K562 (cell line): ENCODE measurements at places on chromosomes 5 and 9.

DNA sequence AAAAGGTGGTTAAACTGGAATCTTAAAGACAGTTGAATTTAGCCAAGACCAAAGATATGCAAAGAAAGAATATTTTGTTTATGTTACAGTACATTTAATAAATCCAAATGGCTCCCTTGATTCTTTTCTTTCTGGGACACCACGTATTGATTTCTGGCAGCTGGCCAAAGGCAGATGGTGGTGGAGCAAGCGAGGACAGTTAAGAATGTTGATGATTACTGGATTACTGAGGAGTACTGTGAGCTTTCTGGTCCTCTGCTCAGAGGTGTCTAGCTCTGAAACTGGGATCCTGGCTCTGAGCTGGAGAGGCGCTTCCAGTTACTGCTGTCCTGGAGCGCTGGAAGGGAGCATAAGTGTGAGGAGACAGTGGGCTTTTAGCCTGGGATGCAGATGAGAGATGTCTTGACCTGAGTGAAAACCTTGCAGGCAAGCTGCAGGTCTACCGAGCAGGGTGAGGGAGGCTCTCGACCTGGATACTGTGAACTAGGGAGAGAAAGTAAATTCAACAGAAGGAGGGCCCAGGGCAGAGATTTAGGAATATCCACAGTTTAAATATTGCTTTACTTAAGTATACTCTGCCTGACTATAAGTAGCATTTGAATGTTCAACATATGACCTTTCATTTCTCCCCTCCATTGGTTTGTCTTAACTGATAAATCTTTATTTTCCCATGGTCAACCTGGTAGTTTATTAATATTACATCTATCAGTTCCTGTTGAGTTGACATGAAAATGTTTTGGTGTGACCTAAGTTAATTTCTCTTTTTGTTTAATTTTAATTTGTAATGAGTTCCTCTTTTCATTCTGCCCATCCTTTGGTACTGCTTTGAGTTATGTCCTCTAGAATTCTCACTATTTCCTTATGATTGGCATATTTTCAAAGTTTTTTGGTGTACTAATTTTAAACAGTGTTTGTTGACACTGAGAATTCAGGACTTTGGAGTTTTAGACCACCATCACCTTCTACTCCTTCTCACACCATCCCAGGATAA, 3.7 kb downstream of the SYK start:
- DNase-seq, result no peak

- no peak for DNase-seq
Observed at GRCh38 chr9:35108461-35108860, 5.5 kb upstream of the STOML2 start.

DNA sequence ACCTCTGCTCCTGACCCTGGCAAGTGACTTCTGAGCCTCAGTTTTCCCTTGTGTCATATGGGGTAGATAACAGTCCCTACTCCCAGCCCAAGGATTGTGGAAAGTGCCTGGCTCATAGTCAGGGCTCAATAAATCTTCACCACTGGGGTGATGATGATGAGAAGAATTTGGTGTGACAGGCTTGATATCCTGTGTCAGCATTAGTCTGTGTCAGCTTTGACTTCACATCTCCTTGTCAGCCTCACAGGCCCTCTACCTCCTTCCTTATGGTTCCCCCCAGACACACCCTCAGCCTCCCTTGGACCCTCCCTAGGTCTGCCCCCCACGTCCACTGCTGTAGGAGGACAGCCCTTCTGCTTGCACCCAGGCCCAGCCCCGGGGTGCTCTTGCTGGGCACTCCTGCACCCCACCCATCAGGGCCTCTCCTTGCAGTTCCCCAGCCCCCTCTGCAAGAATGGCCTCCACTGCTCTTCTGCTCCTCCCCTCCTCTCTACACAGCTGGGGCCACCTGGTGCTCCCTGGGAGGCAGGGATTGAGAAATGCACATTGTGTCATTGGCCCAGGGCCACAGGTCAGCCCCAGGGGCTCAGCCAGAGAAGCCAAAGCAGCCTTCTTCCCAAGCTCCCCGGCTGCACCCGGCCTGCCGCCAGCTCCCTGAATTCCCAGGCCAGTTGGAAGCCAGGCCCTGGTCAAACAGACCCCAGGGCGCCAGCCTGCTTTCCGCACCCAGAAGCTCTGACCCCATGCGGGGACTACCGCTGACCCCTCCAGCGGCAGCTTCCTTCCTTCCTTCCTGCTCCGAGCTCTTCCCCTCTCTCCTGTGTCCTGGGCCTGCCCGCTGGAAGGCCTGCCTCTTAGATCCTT, 7.7 kb downstream of the FGFR4 start:
- DNase-seq, result no peak

- DNase-seq, result no peak
Observed at GRCh38 chr9:128765499-128765898, 6.2 kb downstream of the ZER1 start.

- no peak for DNase-seq
Observed at GRCh38 chr5:75277463-75277862, 40.8 kb upstream of the ANKRD31 start.

DNA sequence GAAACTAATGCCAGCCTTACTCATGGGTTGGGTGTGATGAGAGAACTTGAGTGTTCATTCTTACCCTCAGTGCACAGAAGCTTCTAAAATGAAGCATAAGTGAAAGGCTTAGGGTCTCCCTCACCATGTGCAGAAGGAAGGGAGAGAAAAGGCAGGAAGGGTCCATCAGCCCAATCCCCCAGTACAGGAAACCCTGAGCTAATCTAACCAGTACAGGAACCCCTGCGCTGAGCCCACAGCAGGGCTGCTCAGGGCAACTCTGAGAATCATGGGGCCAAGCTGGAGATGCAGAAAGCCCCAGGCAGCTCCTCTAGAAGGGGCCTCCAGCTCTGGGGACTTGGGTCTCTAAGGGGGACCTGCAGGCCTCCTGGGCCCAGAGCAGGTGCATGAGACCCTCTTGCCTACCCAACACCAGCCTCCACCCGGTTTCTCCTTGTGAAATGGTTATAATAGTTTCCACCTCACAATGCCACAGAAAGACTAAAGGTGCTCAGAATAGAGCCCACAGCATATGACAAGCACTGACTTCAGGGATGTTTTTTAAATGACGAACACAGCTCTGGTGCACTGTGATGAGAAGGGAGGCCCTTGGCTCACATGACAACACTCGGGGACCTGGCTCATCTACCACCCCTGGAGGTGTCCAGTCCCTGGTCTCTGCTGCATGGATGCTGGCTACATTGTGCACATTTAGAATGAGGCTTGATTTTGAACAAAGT, 190.1 kb downstream of the ACTL7B start:
- no peak for DNase-seq

DNA sequence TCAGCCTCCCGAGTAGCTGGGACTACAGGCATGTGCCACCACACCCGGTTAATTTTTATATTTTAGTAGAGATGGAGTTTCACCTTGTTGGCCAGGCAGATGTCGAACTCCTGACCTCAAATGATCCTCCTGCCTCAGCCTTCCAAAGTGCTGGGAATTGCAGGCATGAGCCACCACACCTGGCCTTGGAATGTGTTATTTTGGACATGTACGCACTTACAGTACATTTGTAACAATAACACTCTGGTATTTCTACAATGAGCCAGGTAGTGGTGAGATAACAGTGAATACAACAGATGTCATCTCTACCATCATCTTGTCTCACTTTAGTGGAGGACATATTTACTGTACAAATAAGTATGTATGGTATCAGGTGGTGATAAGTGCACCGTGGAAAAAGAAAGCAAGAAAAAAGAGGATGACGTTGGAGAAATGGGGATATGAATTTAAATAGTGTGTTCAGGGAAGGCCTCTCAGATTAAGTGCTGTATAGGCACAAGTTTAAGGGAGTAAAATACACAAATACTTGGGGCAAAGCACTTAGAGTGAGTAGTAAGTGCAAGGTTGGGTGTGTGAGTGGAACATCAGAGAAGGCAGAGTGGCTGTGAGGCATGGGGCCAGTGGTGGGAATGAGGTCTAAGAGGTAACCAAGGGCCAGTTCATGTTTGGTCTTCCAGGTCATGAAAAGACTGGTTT, 100.1 kb downstream of the CDC42SE2 start:
- DNase-seq, result no peak

GRCh38 chr5:120644516-120644915, 180.4 kb downstream of the PRR16 start:
- DNase-seq, result no peak

- DNase-seq, result peak; percentile 84
Observed at GRCh38 chr5:171953860-171954701, 52.4 kb downstream of the FBXW11 start.

DNA sequence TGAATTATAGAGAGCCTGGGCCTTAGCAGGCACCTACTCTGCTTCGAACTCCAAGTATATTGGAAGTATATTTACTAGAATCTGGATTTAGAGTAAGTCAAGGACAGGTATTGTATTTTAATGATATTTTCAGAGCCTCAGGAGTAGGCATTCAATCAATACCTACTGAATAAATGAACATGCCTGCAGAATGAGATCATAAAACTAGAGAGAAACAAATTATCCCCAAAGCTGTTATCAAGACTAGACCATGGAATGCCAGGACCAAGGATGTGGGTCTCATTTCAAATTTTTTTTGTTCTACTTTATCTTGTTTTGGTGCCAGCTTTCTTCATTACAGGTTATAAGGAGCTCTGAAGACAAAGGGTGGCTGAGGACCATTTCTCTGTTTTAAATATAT, 66.0 kb downstream of the GDNF start:
- DNase-seq, result no peak

GRCh38 chr5:73317523-73317922, 131.1 kb downstream of the FOXD1 start:
- DNase-seq, result no peak

DNA sequence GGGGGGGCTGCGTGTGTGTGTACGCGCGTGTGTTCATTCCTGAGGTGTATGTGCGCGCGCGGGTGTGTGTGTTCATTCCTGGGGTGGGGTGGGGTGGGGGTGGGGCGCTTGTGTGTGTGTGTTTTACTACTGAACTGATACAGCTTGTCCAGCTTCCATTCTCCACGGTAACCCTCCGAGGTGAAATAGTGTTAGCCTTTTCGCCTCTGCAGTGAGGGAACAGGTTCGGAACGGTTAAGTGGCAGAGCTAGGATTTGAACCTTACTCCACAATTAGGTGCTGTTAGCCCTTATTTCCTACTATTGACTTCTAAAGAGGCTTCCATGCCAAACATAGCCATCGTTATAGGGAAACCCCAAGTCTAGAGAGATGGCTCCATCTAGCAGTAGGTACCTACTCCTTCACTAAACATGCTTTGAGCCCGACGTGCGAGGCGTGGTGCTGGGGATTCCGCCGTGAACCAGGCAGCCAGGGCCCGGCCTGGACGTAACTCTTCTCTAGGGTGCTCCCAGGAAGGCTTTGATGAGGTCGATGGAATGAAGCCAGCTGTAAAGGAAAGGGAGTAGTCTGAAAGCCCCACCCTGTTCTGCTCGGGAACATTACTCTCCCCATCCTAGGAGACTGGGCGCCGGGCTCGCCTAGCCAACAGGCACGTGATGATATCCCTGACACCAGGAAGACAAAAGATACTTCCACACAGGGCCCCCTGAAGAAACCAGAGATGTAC, 782 bp upstream of the SKP1 start:
- peak; percentile 76 for DNase-seq
